Right ventricle myocardium inferior (tissue), 1 donor: ENCODE measurements at places on chromosomes 2 and 18. TPM values are rescaled to one million over a fixed set of nuclear protein-coding genes. Genes with fewer than 3 reads are reported as not detected.

CD8A gene
- total RNA-seq, result 1.2 TPM

DSG4 gene
- not detected for total RNA-seq

DNA sequence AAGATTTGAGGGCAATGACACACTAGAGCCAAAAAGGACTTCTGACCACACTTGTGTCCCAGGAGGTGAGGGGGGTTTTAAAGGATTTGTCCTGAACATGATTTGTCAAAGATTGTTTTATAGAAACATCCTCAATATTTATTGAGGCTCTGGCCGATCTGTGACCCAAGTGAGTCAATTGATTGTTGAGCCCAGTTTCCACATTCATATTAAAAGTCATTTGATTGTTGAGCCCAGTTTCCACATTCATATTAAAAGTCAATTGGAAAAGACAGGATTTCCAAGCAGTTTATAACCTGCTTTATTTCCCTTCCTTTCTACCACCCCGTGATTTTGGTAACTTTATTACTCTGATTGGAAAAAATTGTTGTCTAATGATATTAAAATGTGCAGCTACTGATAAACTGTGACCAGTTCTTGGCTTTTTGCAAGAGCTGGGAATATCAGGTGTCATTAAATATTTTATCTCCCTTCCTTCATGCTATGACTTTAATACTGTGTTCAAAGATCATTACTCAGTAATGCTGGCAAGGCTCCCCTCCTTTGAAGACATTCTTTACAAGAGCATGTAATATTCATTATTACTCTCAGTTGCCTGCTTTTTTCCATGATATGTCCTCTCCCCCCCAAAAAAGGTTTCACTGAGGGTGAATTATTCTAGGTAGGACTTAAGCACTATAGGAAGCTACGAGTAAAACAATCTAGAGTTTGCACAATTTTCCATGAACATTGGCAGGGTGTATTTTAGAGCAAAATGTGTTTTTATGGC is 75.3 kb downstream of the HRH4 start:
- no peak for DNase-seq

BCS1L gene
- total RNA-seq, result 51.1 TPM

DNA sequence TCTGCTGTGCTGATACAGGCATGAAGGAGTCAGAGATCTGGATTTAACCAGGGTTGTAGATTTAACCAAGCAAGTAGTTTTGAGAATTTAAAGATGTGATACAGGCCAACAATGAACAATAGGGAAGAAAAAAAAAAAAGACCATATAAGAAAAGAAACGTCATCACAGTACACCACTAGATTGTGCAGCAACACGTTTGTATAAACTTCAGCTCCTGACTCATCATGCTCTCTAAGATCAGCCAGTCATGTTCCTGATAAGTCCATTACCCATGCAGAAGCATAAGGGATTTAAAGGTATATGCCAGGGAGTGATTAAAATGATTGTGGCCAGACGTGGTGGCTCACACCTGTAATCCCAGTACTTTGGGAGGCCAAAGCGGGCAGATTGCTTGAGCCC is 22.3 kb upstream of the ERICH2 start:
- DNase-seq, result no peak

HOXD1 gene
- total RNA-seq, result not detected
